ENCODE measurements at places on chromosomes 16 and 17.
A peak's percentile ranks its signal among the peaks of the same experiment; 100 is the strongest.

DNA sequence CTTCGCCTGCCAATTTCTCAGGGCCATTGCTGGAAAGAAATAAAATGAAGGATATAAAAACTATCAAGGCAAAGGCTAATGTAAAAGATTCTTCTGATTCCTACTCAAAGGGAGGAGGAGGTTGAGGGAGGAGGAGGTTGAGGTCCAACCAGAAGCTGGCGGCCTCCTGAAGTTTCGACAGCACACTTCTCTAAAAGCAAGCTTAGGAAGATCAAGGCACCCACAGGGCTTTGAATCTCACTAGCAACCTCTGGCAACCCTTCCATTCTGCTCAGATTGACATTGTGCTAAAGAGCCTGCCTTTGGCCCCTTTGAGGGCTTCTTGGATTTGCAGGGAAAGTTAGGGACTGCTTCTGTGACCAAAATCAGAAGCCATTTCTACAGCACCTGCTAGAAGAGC, 81.5 kb upstream of the TNRC6C start:
- no peak for DNase-seq

DNA sequence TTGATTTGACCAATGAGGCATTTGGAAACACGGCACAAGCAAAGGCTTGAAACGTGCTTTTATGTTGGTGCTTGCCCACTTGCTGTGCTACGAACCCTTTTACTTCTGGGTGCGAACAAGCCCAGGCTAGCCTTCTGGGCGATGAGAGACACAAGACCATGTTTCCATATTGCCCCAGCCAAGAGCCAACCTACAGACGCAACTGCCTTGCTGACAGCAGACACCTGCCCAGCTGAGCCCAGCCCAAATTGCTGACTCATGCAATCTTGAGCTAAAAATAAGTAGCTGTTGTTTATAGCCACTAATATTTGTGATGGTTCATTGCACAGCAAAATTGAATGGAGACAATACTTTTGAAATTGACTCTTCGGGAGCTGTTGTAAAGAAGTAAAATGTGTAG, 464.5 kb downstream of the WWOX start:
- no peak for DNase-seq

- no peak for DNase-seq
These were observed 76.1 kb upstream of the MED9 start for GRCh38 chr17:17400566-17401184.

- peak; percentile 8 for DNase-seq
These were observed 7.5 kb upstream of the C16orf95 start for GRCh38 chr16:87324411-87325275.

GRCh38 chr17:17872547-17873345, 36.0 kb upstream of the SREBF1 start:
- DNase-seq, result no peak

- no peak for DNase-seq
These were observed 15.7 kb upstream of the BAHCC1 start for GRCh38 chr17:81379523-81379942.

DNA sequence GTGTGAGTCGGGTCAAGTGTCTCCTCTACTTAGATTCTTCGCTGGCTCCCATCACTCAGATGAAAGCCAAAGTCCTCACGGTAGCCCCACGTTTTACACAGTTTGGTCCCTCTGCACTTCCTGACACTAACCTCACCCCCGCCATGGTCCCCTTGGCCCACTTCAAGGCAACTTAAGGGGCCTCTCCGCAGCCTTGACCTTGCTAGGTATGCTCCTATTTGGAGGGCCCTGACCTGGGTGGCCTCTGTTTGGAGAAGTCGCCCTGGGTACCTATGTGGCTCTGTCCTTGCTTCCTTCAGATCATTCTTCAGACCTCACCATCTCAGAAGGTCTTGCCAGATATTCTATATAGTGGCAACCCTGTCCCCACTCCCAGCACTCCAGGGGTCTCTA, 110.2 kb downstream of the SOCS1 start:
- no peak for DNase-seq

DNA sequence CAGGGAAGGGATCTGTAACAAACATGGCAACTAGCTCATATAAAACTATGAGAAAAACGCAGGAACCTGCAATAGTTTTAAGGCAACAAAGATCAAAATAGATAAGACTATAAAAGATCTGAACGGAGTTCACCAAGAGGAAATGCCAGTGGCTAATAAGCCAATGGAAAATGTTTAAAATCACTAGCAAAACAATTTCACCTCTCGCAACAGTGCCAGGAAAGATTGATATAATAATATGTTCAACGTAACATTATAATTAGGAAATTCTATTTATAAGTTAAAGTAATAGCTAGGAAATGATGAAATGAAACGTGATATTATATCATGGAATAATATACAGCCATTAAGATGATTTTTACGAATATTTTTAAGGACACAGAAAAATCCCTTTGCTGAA, 16.0 kb downstream of the MRC2 start:
- DNase-seq, result no peak

GRCh38 chr16:88591577-88592021, 21.4 kb downstream of the ZC3H18 start:
- no peak for DNase-seq

- DNase-seq, result no peak
These were observed 69.2 kb upstream of the ALOX12 start for GRCh38 chr17:6926667-6927066.

DNA sequence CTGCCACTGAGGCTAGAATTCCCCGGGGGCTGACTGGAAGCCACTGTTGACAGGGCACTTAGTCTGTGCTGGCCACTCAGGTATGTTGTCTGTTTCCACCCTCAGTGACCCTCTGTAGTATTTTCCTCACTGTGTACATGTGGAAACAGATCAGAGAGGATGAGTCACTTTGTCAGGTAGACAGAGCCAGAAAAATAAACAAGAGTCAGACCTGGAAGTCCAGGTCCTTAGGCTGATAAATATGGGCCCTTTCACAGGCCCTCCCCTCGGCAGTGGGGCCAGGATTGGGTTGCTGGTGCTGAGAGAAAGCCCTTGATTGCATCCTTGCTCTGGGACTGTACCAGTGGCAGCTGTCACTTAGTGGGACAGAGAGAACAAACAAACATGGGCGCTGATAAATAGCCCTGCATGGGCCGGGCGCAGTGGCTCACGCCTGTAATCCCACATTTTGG, 21.3 kb downstream of the PGS1 start:
- no peak for DNase-seq

DNA sequence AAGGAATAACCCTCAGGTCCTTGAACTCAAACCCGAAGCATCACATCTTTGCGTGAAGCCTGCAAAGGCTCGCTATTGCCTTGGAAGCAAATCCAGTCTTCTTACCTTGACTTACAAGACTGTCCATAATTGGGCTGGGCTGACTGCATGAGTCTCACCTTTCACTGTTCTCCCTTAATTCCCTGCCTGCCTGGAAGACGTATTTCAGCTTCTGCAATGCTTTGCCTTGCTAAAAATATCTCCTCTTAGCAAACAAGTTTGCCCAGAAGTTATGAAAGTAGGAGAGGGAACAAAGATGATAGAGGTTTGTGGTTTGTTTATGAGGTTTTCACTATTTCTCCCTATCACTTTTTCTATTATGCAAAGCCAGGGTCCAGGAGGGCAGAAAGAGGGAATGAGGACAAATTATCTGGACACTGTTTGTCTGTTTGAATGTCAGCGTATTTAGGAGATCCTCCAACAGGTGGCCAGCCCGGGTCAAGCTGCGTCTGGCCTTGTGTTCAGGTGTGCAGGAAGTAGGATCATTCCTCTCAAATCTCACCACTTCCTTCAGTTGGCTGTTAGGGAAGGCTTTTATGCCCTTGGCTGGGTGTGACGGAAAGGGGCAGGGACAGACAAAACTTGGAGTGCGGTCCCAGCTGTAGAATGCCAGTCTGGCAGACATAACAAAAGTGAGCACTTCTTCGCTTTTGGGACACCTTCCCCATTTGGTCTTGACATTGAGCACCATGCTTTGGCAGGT, 488.9 kb downstream of the CDH13 start:
- DNase-seq, result no peak
